NCI-H1436 (cell line): ENCODE measurements at places on chromosomes 2 and 18.

DNA sequence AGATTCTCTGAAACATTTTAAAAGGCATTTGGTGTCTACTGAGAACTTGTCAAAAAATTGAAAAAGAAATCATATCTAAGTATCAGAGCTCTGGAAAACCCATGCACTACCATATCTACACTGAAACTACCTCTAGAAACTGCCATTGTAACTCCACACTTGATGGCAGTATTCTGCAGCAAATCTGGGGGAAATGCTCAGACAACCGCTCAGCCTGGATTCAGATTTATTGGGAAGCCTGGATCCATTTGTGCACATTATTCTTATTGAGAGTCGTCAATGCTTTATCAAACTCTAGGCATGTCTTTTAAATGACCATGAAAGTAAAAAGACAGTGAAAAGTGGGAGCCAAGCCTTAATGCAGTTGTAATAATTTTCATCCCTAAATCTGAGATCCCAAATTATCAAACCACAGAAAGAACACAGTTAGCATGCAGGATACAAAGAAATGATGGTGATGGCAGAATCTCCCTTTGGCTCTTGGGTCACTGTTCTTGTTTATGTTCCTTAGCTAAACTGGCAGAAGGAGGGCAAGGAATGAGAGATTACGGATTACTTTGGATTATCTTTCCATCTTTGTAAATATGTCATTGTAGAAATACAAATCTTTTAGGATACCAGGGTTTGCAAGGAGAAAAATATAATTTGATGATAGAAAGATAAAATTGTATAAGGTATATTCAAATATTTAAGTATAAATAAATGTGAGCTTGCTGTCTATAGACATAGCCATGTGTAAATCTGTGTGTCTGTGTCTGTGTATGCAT, 512.1 kb upstream of the SYT4 start:
- peak; percentile 23 for DNase-seq

DNA sequence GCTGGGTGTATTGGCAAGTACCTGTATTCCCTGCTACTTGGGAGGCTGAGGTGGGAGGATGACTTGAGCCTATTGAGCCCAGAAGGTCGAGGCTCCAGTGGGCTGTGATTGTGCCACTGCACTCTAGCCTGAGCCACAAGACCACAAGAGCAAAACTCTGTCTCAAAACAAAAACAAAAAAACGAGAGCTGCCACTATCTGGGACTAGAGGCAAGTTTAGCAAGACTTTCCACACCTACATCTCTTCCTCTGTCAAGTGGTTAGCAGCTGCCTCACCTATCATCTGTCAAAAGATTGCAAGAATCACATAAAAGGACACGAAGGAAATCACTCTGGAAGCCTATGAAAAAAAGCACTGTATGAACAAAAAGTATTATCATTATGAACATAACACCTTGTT, 55.2 kb upstream of the RIOK3 start:
- DNase-seq: no peak

GRCh38 chr18:471716-472115, 28.8 kb downstream of the COLEC12 start:
- no peak for DNase-seq

- DNase-seq: no peak
These were observed 393.3 kb upstream of the CYRIA start for GRCh38 chr2:17058772-17059402.
